Tongue (tissue), 3 donors: ENCODE measurements at places on chromosomes 4 and X. TPM values are rescaled to one million over a fixed set of nuclear protein-coding genes. Genes with fewer than 3 reads are reported as not detected.

DNA sequence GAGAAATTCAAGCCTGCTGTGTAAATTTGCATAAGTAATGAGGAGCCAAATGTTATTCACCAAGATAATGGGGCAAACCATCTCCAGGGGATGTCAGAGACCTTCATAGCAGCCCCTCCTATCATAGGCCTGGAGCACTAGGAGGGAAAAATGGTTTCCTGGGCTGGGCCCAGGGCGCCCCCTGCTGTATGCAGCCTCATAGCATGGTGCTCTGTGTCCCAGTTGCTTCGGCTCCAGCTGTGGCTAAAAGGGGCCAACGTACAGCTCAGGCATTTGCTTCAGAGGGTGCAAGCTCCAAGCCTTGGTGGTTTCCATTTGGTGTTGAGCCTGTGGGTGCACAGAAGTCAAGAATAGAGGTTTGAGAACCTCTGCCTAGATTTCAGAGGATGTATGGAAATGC, 859.3 kb downstream of the RPA4 start:
- no peak for DNase-seq

DNA sequence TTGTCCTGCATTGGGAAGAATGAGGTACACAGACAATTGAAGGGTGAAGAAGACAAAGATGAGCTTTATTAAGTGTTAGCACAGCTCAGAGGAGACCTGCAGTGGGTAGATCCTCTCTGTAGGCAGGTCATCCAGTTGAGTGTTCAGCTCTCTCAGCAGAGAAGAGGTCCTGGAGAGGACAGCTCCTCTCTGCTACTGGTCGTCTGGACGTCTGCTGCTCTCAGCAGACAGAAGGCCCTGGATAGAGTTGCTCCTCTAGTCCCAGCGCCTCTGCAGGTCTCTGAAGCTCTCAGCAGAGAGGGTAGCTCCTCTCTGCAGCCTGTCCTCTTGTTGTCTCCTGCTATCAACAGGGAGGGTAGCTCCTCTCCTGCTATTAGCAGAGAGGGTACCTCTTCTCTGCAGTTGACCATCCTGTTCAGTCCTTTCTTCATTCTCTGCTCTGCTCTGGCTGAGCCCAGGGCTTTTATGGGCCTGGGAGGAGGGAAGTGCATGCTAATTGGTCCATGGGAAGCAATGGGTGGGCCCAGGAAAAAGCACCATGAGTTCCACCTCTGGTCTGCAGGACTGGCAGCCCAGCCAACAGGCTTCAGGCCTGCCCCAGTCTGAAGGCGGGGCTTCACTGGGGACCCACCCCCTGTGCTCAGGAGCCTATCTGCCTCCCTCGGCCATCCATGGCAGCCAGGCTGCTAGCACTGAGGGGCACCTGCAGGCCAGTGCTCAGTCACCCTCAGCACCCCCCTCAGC, 54.1 kb upstream of the IBSP start:
- DNase-seq = no peak

DNA sequence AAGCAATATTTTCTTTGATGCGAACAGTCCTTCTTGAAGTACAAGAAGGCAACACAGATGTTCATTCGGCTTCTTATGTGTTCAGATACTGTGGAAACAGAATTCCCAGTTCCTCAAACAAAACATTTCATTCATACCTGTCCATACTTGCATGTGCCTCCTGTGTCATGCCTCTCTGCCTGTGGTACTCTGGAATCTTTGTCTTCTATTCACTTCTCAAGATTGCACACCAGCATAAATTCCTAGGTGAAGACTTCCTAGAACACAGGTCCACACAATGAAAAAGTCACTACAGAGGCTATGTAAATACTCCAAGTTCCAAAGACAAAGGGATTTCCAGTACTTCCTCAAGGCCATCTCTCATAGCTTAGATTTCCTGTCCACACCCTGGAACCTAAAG, 367.2 kb downstream of the AFF2 start:
- no peak for DNase-seq

The GBA3 gene
- total RNA-seq = not detected

GRCh38 chr4:112633477-112634235, 3.1 kb downstream of the ZGRF1 start:
- DNase-seq = peak; percentile 66

DNA sequence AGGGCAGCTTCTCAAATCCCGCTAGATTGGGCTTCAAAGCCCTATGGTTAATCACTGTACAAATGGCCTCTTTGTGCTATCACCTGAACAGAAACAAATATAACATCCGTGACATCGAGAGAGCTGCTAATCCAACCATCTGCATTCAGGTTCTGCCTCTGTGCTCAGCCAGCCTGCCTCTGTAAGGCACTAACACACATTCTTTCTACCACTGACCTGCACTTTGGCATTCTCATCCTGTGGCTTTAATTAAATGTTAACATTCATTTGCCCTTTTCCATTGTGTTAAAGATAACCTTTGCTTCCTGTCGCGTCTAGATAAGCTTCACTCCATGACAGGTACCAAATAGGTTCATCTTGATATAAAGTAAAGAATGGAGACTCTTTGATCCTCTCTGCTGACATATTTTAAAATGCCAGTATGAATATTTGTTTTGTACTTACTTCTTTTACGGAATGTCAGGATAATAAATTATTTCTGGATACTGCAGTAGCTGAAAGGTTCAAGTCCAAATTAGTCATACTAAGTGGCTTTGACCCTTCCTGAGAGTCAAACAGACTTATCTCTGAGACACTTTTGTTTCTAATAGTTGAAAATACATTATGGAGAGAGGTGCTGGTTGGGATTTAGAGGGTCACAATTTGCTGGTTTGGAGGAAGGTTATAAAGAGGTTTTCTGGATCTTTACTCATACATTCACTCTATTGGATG, 505.7 kb downstream of the PACRGL start:
- DNase-seq = no peak

- DNase-seq = no peak
Observed at GRCh38 chr4:8891646-8892555, 20.3 kb upstream of the HMX1 start.

DNA sequence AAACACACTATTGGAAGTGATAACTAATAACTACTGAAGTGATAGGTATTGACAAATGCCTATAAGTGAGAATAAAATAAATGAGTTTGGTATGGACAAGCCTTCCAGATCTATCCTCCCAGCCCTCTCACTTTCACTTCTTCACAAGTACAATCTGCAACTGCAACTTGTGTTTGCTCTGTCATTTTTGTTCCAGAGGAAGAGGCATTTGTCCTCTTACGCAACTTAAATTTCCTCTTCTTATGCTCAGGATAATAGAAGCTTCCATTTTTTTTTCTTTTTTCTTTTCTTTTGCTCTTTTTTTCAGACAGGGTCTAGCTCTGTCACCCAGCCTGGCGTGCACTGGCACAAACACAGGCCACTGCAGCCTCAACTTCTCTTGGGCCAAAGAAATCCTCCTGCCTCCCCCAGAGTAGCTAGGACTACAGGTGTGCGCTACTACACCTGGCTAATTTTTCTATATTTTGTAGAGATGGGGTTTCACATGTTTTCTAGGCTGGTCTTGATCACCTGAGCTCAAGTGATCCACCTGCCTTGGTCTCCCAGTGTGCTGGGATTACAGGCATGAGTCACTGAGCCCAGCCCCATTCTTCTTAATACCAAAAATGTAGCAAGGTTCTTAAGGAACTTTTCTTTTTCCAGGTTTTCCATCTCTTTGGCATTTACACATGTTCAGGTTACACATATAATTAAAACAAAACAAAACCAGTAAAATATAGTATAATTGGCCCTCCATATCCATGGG, 73.1 kb downstream of the PDGFC start:
- no peak for DNase-seq

DNA sequence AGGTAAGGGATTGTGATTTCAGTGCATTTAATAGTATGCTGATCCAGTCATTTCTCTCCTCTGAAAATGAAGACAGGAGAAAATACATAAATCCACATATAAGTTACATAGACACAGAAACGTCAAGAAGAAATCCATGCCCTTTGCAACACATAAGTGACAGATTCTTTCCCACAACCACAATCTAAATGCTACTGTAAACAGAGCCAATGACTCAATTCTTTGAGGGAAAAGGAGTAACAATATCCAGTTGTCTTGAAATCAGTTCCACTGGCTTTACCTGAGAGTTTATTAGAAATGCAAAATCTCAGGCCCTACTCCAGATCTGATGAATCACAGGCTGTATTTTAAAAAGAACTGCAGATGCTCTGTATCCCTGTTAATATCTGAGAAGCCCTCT, 66.4 kb downstream of the ARAP2 start:
- DNase-seq = no peak

The LRRC66 gene
- total RNA-seq = 1.1 TPM

GRCh38 chr4:98969878-98970785, 25.4 kb upstream of the METAP1 start:
- DNase-seq = peak; percentile 1

GRCh38 chr4:83356899-83357661, 22.4 kb upstream of the HPSE start:
- peak; percentile 32 for DNase-seq

- DNase-seq = no peak
Observed at GRCh38 chr4:100695039-100695654, 177.3 kb upstream of the EMCN start.

DNA sequence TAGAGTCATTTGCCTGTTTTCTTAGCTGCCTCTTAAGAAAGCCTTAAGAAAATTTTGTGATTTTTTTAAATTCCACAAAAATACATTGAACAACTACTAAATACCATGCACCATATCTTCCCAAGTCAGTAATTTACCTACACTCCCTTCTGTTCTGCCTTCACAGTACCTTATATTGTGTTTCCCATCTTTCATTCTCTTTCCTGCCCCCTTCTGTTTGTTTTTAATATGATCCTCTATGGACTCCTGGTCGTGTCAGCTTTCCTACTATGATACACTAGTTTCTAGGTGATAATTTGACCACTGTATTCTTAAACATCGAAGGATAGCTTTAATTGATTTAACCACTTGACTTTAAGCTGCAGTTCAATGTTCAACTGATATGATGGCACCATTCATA, 297.7 kb upstream of the HAND2 start:
- DNase-seq = no peak

- peak; percentile 66 for DNase-seq
Observed at GRCh38 chr4:83771113-83771705, 235.3 kb downstream of the GPAT3 start.

The PABPC4L gene
- total RNA-seq = 13.1 TPM

DNA sequence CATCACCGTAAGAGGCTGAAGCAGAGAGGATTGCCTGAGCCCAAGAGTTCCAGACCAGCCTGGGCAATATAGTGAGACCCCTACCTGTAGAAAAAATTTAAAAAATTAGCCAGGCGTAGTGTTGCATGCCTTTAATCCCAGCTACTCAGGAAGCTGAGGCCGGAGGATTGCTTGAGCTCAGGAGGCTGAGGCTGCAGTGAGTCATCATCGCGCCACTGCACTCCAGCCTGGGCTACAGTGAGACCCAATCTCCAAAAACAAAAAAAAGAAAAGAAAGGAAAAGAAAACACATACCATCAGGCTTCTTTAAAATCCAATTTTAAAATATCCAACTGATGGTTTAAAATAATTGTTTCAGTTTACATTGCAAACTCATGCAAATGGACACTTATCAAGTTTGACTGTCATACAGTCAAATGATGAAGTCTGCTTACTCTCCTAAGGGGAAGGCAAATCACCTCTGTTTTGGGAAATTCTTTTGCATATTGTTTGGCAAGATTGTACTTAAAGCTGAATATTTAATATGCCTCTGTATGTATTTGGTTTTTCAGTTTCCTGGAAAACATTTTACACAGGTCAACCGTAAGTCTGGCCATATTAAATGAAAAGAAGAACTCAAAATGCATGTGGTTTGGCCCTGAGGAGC, 23.7 kb upstream of the TENM3 start:
- DNase-seq = no peak

DNA sequence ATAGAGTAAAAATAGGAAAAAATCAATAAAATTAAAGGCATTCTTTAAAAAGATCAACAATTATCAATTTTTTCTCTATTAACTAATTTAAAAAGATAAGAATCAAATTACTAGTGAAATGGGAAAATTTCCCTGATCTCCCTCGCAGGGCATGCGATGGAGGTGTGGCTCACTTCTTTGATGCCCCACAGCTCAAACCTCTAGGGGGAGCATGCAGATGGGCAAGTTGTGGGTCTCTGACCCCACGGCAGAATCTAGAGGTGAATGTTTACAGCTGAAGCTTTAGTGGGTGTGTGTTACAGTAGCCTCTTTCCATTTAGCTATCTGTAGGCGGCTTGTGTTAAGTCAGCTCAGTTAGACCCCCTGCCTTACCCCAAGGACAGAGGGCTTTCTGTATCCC, 1348.8 kb downstream of the PCDH18 start:
- DNase-seq = no peak

DNA sequence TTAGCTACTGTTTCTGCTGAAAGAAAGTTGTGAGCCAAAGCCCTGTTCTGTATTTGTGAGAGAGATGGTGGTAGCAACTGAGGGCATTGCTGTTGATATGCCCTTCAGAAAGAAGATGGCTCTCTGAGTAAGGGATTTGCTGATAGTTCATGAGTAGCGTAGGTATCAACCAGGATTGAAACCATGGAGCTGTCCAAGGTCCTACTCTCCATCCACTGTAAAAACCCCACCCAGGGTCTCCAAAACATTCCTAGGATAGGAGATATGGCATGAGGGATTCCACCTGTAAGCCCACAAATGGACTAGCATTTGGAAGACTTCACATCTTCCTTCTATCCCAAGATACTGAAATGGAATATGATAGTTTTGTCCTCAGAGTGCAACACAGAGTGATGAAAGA, 277.1 kb upstream of the PRKX start:
- DNase-seq = no peak

DNA sequence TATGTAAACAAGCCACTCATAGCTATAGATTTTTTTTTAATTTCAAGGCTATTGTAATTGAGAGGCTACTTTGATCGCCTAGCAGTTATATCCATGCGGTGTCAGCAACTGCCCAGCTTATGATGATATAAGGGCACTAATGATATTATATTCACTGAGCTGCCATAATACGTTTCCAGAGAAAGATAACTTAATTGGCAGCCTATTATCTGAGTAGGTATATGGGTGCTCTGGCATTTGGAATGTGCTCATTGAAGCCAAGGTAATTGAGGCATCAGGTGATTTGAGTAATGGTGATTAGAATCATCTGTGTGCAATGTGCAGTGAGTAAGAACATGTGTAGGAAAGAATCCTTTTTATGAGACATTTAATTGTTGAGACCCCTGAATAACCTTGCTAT, 490.0 kb downstream of the CENPC start:
- DNase-seq = peak; percentile 5

DNA sequence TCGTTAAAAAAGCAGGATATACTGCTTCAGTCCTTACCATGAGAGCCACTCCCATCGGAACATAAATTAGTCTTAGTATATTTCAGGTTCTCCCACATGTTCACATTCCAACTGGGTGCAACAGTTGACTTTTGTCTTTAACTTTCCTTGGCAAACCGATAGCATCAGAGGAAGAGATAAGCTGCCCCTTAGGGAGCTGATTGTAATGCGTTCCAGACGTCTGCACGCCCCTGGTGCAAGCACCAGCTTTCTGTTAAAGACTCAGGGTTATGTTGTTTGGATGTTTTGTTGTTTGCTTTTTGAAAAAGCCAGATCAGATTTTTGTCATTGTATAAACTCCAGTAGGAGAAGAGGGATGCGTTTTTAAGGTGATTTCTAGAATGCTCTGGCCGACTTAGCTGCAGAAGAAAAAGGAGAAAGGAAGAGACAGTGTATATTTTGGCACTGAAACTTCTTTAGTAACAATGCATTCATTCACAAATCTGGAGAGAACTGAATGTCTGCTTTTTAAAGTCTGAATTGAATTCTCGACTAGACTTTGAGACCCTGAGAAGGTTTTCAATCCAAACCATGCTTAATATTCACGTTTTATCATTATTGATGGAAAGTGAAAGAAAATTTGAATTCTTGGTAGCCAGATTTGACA, 160.9 kb downstream of the CBR4 start:
- peak; percentile 50 for DNase-seq
